ENCODE measurements at places on chromosomes 12 and 14.

DNA sequence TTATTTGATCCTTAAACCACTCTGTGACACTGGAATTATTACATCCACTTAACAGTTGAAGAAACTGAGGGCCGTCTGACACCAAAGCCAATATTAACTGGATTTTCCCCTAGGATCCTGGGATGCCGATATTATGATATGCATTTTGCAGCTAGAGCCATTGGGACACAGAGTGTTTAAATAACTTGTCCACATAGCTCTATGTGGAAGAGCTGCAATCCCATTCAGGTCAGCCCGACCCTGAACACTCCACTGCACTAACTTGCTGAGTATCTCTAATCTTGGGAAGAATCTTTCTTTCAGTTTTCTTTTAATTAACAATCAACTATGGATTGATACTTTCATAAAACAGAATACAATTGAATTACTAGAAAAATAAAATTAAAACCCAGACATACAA, 37.9 kb downstream of the RMST start:
- no peak for DNase-seq

- DNase-seq = no peak
Observed at GRCh38 chr14:46344327-46344937, 307.1 kb downstream of the RPL10L start.

DNA sequence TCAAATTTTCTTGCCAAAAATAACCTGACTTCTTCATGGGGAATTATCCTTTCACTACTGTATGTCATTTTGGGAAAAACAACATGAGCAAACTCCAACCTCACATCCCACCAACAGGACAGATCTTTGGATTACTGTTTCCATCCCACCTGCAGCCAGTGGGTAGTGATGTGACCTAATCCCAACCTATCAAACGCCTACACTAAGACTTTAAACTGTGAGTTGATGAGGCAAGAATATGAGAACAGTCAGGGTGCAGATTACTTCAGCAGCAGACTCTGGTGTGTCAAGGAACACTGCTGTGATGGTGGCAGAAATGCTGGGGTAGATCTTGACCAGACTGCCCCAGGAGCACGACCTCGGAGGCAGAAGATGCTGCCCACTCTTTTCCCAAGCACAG, 293.2 kb downstream of the DUSP6 start:
- no peak for DNase-seq

DNA sequence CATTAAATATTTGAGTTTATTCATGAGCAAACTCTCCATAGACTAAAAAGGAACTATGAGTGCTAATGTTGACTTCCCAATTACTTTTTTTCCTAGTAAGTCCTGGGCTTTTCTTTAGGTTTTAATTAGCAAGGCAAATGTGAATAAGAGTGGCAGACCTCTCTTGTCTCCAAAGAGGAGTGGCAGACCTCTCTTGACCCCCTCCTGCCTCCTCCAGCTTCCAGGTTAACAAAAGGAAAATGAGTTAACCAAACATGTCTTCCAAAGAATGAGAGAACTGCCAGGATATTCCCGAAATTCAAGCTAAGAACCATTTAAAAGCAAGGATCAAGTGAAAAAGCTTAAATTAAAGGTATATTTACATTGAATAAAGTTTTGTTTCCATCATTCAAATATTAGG, 253.2 kb downstream of the MDGA2 start:
- DNase-seq = no peak

GRCh38 chr12:11412731-11413130, 17.4 kb upstream of the PRB2 start:
- no peak for DNase-seq

Data from stimulated activated naive CD8-positive, alpha-beta T cell treated with anti-CD3 and anti-CD28 coated beads, Interleukin-15, Interleukin-2, amounts not matched to agents 100 U/mL and 50 U/mL, for 24 hours (primary cell).